HT1080 (cell line): ENCODE measurements at places on chromosomes 5 and 9. TPM values are rescaled to one million over a fixed set of nuclear protein-coding genes. Genes with fewer than 3 reads are reported as not detected.

The ZNF366 gene
- not detected in 2 replicates for total RNA-seq

The SHROOM1 gene
- total RNA-seq = 9.3 and 10.3 TPM in 2 replicates

DNA sequence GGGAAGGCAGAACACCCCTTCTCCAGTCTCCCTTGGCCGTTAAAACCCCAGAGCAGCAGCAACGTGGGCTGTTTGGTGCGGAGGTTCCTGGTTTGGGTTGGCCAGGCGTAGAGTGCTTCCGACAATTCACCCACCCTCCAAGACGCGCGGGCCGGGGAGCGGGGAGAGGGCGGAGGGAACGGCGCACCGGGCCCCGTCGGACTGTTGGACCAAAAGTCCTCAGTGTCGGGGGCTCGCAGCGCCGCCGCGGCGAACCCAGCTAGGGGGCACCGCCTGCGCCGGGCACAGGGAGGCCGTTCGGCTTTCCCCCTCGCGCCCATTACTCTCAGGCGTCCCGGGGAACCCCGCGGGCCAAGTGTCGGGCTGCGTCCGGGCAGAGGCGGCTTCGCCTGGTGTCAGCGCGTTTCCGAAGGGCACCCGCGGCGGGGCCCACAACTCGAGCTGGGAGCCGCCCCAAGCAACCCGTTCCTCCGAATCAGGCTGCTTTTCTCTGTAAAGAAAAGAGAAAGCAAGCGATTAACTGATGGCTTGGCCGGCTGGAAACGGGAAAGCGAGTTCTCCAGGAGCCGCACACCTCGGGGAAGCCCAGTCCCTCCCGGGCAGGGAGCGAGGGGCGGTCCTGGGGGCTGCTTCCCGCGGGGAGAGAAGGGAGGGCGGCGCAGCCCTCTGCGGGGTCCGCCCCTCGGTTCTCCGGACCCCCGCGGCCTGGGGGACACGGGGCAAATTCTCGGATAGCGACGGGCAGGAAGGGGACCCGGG lies 145.5 kb downstream of the ERCC6L2 start:
- no peak for DNase-seq

GRCh38 chr5:149456597-149457392 lies 77.7 kb upstream of the IL17B start:
- DNase-seq = no peak

DNA sequence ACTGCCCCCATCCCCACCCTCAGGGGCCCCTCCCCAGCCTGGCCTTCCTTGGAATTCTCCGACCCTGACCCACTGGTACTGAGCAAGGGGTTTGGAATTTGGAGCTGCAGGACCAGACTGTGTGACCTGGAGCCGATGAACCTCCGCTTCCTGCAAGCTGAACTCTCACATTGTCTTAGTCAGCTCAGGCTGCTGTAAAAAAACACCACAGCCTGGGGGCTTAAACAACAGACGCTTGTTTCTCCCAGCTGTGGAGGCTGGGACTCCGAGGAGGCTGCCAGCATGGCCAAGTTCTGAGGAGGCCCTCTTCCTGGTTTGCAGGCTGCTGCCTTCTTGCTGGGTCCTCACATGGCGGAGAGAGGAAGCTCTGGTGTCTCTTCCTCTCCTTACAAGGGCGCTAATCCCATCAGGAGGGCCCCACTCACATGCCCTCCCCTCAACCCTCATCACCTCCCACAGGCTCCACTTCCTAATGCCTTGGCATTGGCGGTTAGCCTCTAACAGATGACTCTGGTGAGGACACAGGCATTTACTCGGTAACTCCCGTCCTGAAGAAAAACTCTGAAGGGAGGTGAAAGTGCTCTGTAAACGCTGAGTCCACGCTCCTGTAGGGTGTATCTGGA lies 42.4 kb downstream of the C5orf15 start:
- peak; percentile 61 for DNase-seq

GRCh38 chr5:161311146-161311708 lies 235.3 kb downstream of the GABRB2 start:
- no peak for DNase-seq

The INSYN2B gene
- total RNA-seq = 12.0 and 14.0 TPM in 2 replicates

The ROR2 gene
- total RNA-seq = 0.03 and 0.29 TPM in 2 replicates

- no peak for DNase-seq
Measured at GRCh38 chr5:31806561-31806960, 167.6 kb downstream of the PDZD2 start.

The IFNA2 gene
- total RNA-seq = not detected in 2 replicates

DNA sequence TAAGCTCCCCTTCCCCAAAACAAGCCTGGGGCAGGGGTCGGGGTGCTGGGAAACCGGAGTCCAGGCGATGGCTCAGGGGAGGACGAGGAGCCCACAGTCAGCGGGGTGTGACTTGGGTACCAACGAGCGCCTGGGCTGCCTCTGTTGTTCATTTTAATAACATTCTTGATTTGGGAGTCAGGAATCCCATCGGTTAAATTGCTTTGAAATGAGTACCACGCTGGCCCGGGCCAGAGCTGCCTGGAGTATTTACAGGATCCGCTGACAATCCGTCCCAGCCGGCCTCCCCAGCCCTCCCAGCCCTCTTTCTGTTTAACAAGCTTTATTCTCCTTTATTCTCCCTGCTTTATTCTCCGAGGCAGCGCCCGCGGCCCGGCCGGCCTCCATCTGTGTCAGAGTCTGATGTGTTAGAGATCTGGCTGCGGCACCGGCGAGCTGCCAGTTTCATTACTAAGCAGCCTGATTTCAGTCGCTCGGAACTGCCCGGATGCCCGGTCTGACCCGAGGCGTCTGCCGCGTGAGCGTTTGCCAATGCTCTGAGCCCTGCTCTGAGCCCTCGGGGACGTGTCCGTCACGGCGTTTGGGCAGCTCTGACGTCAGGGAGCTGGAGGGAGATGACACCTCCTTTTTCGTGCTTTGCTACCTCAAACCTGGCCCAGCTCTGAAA lies 16.5 kb upstream of the QRFP start:
- no peak for DNase-seq

The TLX3 gene
- total RNA-seq = not detected in 2 replicates

The FAM221B gene
- total RNA-seq = not detected in 2 replicates

GRCh38 chr5:59445741-59446140 lies 447.8 kb downstream of the PDE4D start:
- no peak for DNase-seq

- DNase-seq = no peak
Measured at GRCh38 chr5:68367287-68367686, 151.7 kb downstream of the PIK3R1 start.

The PRSS3 gene
- total RNA-seq = 6.8 and 7.3 TPM in 2 replicates
